MCF 10A (cell line): ENCODE measurements at places on chromosomes 5 and 9.
A peak's percentile ranks its signal among the peaks of the same experiment; 100 is the strongest.

DNA sequence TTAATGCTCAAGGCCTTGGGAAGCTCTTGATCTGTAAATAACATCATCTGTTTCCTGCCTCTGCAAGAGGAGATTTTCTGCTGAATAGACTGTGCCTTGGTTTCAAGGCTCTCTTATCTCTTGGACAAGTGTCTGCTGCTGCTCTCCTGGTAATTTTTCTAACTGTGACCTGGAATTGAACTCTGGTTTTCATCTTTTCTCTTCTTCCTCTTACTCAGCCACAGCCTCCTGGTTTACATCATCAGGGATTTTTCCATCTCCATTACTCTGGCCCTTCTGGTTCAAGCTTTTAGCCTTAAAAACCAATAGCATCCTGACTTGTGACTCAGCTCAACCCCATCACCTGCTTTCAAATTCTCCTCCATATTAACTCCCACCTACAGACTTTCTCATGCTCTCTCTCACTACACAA is 49.6 kb upstream of the ITGA1 start:
- DNase-seq: no peak

- no peak for DNase-seq
Observed at GRCh38 chr5:132228241-132229035, 785 bp upstream of the P4HA2 start.

DNA sequence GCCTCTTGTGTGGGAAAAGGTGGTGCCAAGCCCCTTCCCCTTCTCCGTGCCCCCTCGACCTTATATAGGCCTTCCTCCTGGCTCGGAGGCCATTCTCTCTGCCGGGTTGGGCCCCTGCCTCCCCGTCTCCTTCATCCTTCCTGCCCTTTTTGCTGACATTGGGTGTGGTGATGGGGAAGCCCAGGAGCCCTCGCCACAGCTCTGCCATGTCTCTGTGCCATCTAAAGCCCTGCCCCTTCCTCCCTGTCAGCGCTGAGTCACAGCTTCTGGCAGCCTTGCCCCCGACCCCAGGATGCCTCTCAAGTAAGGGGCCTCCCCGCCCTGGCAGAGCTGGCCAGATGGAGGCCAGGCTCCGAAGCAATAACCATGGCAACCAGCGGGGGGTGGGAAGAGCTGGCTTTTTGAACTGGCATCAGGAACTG is 30.4 kb downstream of the JADE2 start:
- DNase-seq: peak; percentile 95

- DNase-seq: no peak
Observed at GRCh38 chr9:1052365-1053281, 2.5 kb downstream of the DMRT2 start.
